ENCODE measurements at places on chromosomes 6 and 20.

GRCh38 chr6:6569096-6569810 lies 19.3 kb upstream of the LY86 start:
- DNase-seq: no peak

DNA sequence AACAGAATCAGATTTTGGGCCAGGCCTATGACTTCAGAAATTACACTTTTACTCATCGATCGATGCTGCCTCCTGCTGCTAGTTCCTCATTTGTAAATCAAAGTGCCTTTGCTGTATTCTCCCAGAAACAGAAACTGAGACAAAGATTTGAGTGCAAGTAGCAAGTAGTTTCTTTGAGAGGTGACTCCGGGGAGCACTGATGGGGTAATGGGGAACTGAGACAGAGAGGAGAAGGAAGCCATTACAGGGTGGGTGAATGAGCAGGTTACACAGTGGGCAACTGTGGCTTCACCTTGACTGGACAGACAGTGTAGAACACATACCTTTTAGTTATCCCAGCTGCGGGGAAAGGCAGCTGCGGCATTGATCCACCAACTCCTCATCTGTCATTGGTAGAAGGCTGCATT lies 9.7 kb upstream of the CD40 start:
- no peak for DNase-seq

DNA sequence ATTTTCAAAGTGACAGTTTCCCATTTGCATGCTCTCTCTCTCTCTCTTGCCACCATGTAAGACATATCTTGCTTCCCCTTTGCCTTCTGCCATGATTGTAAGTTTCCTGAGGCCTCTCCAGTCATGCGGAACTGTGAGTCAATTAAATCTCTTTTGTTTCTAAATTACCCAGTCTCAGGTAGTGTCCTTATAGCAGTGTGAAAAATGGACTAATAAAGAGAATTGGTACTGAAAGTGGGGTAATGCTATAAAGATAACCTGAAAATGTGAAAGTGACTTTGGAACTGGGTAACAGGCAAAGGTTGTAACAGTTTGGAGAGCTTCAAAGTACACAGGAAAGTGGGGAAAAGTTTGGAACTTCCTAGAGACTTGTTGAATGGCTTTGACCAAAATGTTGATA lies 389.8 kb downstream of the GRIK2 start:
- DNase-seq: no peak

- no peak for DNase-seq
These were observed 35.4 kb upstream of the PIM1 start for GRCh38 chr6:37134396-37135191.

DNA sequence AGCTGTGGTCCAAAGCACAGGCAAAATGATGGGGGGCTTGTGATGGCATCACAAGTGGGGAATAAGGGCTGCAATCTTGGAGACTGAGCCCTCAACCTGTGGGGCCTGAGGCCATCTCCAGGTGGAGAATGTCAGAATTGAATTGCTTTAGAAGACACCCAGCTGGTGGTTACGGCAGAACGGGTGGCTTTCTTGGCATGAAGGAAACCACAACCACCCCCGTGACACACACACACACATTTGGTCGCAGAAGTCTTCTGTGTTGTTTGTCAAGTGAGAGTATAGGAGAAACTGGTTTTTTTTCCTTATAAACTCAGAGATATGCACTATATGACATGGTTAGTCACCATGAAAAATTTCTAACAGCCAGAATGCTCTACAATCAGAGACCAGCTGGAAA lies 139.5 kb upstream of the CDH4 start:
- DNase-seq: no peak

DNA sequence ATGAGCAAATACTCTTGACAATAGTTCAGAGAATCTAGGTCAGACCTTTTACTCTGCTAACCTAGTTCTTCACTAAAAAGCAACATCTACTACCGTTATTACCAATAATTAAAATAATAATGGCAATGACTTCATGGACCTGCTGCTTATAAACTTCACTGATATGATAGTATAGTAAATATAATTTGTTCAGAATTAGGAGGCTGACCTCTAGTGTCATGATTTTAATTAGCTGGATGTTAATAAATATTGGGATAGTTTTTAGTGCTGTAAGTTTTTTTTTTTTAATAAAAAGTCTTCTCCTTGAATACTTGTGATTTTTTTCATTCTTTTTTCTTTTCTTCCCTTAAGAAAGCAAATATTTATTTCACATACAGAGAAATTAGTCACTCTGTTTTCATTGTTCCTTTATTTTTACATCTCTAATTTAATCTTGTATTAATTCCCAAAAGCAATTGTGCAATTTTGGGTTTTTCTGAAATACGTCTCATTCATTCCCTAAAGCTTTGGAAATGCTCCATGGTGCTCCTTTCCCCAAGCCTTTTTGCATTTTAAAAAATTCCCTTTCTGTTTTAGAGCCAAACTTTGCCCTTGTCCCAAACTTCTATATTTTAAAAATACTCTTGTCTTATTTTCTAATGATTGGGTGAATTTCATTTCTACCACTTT lies 46.6 kb upstream of the UST start:
- DNase-seq: no peak

- DNase-seq: peak; percentile 56
These were observed 620 bp downstream of the HIVEP1 start for GRCh38 chr6:12012558-12013306.

DNA sequence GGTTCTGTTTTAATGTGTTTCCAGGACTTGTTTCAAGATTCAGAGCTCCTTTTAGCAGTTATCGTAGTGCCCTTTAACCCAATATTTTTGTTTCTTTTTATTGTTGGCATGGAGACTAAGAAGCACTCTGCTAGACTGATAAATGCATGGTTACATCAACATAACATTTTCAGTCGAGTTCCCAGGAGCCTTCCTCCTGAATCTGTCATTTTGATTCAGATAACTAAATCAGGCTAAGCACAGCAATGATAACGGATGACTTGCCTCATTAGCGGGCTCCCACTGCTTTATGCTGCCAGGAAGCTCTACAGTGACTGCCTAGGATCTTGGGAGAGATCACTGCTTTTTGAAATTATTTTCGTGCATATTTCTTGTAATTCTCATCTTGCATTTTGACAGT lies 772.8 kb upstream of the GJE1 start:
- DNase-seq: no peak

DNA sequence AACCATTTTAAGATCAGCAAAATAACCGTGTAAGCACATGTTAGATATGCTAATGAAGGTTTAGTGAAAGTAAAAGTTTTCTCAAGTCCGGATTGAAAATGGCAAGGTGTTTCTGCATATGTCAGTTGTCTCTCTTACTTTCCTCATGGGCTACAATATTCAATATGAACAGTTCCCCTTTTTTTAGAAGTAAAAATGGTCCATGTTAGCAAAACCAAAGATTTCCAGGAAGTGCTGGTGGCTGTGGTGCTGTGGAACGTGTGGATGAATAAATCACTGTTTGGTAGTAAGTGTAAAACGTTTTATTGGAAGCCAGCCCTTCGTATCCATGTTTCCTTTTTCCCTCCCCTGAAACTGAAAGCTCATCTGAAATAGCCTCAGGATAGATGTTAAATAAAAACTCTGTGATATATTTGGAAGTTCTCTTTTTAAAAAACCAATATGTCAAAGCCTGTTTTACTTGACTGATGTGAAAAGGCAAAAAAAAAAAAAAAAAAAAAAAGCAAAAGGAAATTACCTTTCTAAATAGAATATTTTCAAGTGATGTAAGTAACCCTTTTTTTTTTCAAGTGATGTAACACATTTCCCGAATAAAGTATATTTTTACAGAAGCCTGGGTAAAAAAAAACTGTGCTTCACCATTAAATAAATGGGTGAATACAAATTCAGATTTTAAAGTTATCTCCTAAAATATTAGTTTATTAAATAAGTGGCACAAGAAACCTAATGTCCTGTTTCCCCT lies 41.9 kb downstream of the PLEKHG1 start:
- peak; percentile 19 for DNase-seq

- DNase-seq: no peak
These were observed 209.9 kb downstream of the ALDH8A1 start for GRCh38 chr6:134740027-134740373.

- DNase-seq: no peak
These were observed 35.5 kb downstream of the DHX35 start for GRCh38 chr20:38997622-38998021.

DNA sequence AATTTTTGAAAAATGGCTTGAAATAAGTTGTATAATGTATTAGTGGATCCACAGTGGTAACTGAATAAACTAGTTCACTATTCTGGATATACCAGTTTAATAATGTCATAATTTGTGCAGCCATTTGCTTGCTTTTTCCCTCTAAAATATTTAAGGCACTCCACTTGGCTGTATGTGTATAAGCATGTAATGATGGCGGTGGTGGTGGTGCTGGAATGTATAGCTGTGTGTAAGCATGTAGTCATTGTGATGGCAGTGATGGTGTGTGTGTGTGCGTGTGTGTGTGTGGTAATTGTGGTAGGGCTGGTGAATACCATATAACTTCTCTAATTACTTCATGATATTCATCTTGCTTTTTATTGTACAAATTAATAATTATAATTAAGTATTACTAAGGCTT lies 89.2 kb upstream of the HIVEP1 start:
- DNase-seq: no peak

- DNase-seq: no peak
These were observed 768.1 kb downstream of the KIF16B start for GRCh38 chr20:15805154-15805553.

DNA sequence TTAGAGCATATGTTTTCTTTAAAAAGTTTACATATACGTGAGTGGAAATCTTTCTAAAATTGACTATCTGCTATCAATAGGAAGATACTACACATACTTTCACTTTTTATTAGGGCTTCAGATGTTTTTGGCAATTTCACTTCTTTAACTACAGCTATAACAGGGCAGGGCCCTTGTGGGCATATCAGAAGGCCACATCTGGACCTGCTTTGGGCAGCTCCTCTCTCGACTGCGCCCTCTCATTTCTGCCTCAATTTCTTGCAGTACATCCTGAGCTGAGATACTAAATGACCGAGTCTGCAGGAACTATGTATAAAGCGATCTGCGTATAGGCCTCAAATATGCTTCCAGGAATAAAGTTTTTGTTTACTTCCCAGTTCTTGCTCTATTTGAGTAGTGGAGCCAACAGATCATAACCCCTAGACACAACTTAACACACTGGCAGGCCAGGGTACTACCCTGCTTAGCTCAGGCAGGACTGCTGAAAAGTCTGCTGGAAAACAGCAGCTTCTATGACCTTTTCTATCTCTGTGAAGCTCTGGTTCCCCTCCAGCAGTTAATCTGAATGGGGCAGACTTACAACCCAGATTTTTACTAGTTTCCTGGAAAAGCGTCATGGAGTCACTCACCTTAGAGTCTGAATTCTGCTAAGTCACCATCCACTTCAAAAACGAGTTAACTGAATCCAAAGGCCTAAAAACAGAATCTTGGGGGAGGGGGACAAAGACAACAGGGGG lies 12.7 kb downstream of the GCLC start:
- DNase-seq: no peak

DNA sequence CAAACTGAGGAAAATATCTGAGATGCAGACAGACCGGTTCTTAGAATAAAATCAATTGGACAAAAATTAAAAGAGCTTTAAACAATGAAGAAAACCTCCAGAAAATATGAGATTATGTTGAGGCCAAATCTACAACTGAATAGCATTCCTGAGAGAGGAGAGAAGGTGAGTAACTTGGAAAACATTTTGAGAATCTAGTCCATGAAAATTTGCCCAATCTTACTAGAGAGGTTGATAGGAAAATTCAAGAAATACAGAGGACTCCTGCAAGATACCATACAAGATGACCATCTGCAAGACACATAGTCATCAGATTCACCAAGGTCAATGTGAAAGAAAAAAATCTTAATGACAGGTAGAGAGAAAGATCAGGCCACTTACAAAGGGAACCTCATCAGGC lies 437.7 kb upstream of the ADGRB3 start:
- DNase-seq: no peak

DNA sequence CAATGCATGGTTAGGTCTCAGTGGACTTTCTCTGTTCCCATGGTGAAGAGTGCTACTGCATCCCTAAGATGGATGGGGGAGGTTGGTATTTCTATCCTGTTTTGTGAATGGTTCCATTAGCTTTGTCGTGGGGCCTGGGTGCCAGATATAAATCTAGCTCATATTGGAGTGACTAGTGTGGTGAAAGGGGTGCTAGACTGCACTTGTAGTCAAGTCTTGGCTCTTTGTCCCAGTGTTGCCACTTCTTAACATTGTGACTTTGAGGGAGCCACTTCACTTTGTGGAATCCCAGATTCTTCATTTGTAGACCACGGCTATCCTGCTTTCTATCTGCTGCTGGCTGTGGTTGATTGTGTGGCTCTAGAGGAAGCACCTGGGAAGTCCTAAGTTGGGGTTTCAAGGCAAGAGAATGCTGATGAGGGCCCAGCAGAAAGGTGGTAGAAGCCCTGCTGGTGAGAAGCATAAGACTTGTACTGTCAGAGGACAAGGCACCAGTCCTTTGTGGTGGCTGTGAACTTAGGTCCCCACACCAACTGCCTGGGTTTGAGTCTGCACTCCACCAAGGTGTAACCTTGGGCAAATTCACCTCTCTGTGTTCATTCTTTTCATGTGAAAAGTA lies 44.1 kb downstream of the VAPB start:
- no peak for DNase-seq

DNA sequence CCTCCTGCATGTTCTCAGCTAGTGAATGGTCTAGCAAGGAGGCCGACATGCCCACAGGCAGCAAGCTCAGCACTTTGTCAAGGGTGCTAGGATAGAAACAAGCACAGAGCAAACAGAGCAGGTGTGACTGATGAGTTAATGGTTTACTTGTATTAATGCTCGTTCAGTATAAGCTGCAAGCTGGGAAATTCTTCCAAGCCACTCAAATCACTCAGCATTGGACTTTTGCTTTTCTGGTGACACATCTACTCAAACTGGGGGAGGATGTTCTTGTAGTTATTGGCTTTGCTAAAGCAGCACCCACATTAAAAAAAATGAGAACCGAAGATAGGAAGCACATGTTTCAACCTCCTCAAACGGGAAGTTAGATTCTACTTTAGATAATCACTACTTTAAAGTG lies 43.1 kb upstream of the NEDD9 start:
- peak; percentile 96 for DNase-seq

DNA sequence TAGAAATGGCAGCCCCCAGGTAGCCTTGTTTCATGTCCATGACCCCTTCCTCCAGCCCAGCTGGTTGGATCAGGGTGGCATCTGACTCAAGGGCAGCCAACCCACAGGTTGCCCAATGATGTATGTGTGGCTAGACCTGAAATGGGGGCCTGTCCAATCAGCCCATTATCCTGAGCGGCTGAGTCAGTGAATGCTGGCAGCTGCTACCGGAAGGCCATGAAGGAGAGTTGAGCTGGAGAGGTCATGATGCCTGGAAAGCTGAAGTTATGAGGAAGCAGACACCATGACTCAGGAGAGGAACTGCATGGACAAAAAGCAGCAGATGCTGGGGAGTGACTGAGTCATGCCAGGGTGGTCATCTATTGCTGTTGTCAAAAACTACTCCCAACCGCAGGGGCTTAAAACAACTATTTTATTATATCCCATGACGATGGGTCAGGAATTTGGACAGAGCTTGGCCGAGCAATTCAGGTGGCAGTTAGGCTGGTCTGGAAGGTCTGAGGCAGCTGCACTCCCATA lies 67.3 kb downstream of the MDGA1 start:
- DNase-seq: no peak

- no peak for DNase-seq
These were observed 192.8 kb downstream of the CLIC5 start for GRCh38 chr6:45822873-45823272.

GRCh38 chr6:123415844-123416468 lies 220.8 kb downstream of the TRDN start:
- DNase-seq: peak; percentile 71
